ENCODE measurements at places on chromosomes 3 and 15. TPM values are rescaled to one million over a fixed set of nuclear protein-coding genes. Genes with fewer than 3 reads are reported as not detected.

EAF2 gene
- total RNA-seq: 11.7 TPM

RARRES1 gene
- not detected for total RNA-seq

IL17RD gene
- total RNA-seq: not detected

GOLGA8H gene
- not detected for total RNA-seq

GOLGA6L4 gene
- total RNA-seq: 0.83 TPM

PP2D1 gene
- total RNA-seq: not detected

HERC2 gene
- total RNA-seq: 48.2 TPM

LRRIQ4 gene
- not detected for total RNA-seq

GPR62 gene
- not detected for total RNA-seq

HYAL1 gene
- 0.07 TPM for total RNA-seq

CP gene
- total RNA-seq: not detected
